Stimulated activated CD4-positive, alpha-beta T cell treated with anti-CD3 and anti-CD28 coated beads, TNF-alpha, amount 100 ng/mL, for 1 hour (primary cell): ENCODE measurements at places on chromosomes 2 and 18.

- DNase-seq: no peak
These were observed 114.3 kb downstream of the DYM start for GRCh38 chr18:49345931-49346696.

GRCh38 chr18:76558881-76559667, 64.0 kb upstream of the ZNF516 start:
- DNase-seq: no peak

DNA sequence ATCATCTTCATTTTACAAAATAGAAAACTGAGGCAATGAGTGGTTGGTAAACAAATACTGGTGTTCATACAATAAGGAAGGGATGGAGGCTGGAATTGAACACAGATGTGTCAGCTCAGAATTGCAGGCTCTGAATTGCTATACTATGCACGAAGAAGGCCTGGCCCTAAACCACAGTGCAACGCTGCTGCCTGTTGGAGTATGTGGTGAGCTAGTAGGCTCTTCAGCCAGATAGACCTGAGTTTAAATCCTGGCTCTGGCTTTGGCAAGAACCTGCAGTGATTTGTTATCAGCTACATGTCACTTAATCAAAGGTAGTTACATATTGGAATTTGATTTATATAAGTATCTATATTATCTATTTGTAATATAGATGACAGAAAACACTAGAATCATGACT, 1602.4 kb upstream of the CELF4 start:
- DNase-seq: no peak

DNA sequence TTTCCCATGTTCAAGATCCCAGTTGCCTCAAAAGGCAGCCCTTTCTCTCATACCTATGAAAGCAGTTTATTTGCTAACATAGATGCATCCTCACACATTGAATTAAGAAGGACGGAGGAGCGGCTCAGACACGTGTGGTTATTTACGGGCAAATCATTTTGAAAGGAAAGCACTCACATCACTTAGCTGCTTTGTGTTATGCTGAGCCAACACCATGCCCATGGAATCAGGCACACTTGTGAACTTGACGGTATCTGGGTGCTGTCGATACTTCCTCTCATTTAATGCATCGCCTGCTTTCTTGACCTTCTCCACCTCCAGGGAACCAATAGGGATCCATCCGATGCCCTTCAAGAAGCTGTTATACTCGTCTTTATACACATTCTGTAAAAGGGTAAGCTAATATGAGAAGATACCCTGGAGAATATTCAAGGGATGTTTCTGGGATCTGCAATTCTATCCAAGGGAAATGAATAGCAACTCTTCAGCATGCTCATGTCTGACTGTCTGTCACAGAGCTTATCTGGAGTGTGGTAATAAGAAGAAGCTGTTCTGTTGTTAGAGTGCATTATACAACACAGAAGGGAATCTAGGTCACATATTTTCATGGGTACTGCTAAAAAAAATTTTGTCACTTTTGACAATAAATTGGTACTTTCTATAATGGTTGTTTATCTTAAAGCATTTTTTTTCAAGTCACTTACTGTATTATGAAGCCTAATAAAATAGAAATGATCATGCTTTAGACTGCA, 63.3 kb downstream of the NEB start:
- no peak for DNase-seq

DNA sequence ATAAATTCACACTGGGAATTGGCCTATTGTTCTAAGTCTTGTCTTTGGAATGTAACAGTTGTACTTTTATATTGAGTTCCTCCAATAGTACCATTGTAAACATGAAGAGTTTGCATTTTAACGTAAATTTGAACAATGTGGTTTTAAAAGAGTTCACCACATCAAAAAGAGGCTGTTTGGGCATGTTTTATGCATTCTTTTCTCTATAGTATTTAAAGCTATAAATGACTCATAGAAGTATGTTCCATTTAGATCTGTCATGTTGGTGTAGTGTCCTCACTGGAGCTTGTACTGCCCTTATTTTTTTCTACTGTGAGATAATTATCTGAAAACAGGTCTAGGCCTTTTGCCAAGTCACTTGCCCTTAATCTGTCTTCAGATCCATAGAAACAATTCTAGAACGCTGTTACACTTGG, 141.9 kb downstream of the RHBDD1 start:
- no peak for DNase-seq

- DNase-seq: no peak
These were observed 149.7 kb downstream of the SMAD7 start for GRCh38 chr18:48800876-48801727.

GRCh38 chr2:137912371-137912770, 51.9 kb upstream of the HNMT start:
- DNase-seq: no peak

GRCh38 chr2:47388888-47389287, 14.1 kb upstream of the MSH2 start:
- DNase-seq: no peak

DNA sequence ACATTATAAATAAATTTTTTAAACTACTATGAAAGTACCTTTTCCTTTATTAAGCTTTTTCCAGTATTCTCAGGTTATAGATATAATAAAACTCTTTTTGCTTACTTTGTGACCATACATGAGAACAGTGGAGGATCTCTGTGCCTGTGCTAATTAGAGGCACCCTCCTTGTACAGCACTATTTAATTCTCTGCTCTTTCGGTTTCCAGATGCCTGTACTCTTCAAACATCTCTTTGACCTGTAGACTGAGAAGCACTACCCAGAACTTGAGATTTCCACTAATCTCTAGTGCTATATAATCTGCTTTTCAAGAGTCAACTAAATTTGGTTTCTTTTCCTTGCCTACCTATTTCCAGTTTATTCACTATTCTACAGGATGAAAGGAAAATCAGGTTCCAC, 131.1 kb downstream of the GULP1 start:
- no peak for DNase-seq

- no peak for DNase-seq
These were observed 39.5 kb upstream of the ASXL3 start for GRCh38 chr18:33538418-33539042.

GRCh38 chr2:40430776-40431599, 20.9 kb downstream of the SLC8A1 start:
- DNase-seq: no peak

- DNase-seq: no peak
These were observed 153.3 kb downstream of the TPGS2 start for GRCh38 chr18:36675542-36675941.

DNA sequence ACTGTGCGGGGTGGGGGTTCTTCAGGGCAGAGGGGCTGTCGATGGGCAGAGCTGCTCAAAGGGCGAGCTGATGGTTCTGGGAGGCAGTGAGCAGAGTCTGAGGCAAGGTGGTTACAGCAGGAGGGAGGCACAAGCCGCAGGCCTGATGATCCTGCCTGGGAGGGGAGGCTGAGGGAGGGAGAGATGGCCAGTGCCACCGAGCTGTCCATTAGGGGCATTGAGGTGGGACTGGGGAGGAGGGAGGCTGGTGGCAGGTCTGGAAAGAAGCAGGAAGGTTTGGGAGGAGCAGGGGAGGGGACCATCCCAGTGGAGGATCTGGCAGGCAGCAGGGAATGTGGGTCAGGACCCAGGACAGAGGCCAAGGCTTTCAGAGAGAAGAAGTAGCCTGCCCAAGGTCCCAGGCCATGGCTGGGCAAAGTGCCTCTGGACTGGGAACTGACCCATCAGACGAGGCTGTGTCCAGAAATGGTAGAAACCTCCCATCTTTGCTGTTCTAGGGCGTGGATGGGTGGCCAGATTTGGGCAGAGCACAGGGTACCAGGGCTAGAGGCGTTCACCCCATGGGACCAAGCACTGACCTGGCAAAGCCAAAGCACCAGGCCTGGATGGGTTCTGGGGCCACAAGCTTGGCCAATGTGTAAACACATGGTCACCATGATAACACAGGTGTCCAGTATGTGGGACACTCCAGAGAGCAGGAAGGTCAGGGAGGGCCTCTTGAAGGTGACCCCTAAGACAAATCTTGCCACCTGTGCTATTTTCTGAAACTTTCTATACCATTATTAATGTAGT, 55.5 kb downstream of the INHBB start:
- no peak for DNase-seq

DNA sequence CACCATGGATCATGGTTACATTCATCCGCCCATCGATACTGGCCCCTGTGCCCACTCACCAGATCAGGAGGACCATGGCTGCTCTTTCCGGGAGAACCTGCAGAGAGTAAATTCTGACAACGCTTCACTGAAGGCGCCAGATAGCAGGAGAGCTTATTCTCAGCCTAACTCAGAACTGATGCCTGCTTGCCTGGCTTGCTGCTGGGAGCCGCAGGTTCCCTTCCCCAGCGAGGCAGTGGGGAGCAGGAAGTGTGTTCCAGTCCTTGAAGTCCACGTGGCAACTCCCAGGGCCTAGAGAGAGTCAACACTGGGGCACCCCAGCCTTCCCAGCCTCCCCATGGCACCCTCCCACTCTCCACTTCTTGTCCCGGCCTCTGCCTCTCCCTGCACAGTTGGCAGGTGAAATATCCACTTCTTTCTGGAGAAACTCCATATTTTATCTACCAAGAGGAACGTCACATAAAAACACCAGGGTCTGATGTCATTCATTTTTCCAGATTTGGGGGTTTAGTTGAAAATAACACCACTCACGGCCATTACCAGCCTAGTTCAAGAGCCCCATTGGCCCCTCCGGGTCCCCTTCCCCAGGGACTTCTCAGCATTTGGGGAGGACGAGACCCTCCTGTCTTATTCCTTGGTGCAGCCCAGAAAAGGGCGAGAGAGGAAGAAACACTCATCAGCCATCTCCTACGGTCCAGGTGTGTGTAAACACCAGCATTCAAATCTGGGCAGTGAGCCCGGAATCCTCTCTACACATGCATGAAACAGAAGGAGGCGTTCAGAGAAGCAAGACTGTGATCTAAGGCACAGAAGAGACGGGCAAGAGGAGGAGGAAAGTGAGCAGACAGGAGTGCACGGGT, 3.5 kb upstream of the TUBB6 start:
- DNase-seq: no peak

DNA sequence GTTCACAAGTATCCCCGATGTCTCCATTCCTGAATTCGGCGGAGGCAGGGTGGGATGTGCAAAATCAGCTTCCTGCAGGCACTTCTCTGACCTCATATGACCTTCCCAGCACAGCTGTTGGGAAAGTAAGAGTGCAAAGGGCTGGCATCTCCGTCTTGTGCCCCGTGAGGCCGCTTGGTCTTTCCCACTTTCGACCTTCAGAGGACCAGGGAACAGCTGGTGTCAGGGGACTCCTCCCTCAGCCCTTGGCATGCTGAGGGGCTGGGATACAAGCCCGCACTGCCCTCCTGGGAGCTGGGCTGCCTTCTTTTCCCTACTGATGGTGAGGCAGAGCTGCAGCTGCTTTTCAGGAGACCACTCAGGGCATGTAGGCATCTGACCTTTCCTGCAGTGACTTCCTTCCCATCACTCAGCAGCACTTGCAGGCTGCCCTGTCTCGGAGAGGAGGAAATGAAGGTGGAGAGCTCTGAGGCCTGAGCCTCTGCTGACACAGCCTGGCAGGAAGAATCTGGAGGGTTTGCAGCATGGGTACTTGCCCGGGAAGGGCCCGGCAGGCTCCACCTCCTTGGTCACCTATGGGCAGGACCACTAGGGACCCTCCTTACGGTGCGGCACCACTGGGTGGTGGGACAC, 277.2 kb upstream of the HS6ST1 start:
- DNase-seq: no peak

GRCh38 chr2:172588931-172589330, 33.0 kb downstream of the PDK1 start:
- no peak for DNase-seq

- DNase-seq: no peak
These were observed 898.4 kb upstream of the CELF4 start for GRCh38 chr18:38464024-38464423.

- no peak for DNase-seq
These were observed 23.9 kb upstream of the GPR155 start for GRCh38 chr2:174510583-174511189.

DNA sequence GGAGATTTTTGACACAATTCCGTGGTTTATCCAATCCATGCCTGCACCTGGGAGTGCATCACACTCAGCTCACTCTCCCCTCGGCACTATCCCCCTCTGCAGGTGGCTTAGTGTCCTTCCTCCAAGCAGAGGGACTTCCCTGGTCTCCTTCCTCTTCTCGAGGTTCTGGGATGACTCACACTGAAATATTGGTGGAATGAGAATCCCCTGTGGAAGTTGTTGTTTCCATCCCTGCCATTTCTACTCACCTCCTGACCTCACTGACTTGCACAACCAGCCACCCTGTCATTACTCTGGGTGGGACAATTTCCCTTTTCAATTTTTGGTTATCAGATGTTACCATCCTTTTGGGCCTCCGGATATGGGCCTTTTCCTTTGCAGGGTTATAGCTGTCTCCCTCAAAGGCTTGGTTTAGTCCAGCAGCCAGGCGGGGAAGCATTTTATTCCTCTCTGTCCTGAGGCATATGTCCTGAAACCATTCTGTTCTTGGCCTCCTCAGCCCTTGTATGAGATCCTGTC, 59.9 kb downstream of the PTPRM start:
- DNase-seq: no peak

- DNase-seq: no peak
These were observed 73.0 kb upstream of the KCTD1 start for GRCh38 chr18:26621161-26622026.

- no peak for DNase-seq
These were observed 1407.4 kb downstream of the SUCLG1 start for GRCh38 chr2:83051538-83052170.
